ENCODE measurements at places on chromosomes 1 and 21.

GRCh38 chr1:160942926-160943325 lies 11.7 kb downstream of the ITLN2 start:
- DNase-seq, result no peak

DNA sequence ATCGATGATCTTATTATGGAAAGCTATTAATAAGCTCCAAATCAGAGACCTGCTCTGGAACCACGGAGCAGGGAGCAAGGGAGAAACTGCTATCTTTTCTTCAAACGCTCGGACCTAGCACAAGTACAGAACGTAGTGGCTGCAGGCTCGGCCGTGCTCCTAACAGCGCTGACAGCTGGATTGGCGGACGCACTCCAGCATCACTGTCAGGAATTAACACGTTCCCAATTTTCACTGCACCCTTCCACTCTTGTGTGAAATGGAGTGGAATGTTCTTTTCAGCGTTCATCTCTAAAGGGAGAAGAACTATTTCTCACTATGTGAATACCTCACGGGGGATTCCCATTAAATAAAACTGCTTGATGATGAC lies 106.9 kb downstream of the ZNF281 start:
- no peak for DNase-seq

- peak; percentile 20 for DNase-seq
Measured at GRCh38 chr21:29382030-29382654, 83.4 kb downstream of the BACH1 start.

DNA sequence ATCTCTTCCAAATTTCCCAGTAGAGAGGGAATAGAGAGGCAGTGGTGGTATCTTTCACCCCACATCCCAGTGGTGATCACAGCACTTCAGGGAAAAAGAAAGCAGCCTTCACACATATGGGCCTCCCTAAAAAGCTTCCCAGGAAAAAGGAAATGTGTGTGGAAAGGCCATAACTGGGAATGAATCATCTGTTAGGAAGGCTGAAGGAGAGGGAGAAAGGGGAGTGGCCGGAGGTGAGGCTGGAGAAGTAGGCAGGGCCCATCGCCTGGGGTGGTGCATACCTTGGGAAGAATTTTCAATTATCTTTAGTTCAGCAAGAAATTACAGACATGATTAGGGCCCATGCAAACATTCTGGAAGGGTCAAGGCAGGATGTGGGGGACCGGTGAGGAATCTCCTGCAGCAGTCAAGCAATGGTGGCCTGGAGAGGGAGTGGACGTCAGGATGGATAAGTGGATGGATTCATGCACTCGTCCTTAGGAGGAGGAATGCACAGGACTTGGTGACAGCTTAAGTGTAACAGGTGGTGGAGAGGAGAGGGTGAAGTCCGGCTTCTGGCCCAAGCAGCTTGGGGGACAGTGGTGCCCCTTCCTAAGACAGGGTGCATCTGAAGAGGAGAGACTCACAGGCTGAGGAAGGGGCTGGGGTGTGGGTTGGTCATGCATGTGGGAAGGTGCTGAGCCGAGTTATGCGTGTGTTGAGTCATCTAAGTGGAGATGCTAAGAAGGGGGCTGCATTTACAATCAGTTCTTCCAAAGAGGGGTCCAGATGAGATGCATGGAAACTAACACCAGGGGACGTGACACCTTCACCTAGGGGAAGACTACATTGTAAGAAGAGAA lies 17.9 kb downstream of the HIVEP3 start:
- peak; percentile 27 for DNase-seq

GRCh38 chr1:58156124-58156468 lies 390.4 kb downstream of the OMA1 start:
- no peak for DNase-seq

GRCh38 chr1:81129366-81129765 lies 671.4 kb upstream of the ADGRL2 start:
- no peak for DNase-seq

DNA sequence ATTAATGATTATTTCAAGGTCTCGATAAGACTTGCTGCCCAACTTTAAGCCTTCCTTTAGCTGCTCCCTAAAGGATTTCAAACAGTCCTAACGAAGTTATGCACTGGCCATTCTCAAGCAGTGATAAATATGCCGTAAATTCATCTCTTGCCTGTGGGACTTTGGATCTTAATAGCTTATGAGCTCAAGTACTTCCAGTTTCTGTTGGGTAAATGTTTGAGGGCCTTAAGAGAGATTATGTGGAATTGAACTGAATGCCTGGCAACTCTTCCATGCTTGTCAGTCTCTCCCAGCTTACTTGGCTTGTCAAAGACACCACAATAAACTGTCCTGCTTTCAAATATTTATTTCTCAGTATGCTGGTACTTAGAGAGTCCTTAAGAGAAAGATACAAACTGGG lies 3.5 kb upstream of the OR10J4 start:
- no peak for DNase-seq

- no peak for DNase-seq
Measured at GRCh38 chr21:35399706-35400105, 350.6 kb upstream of the RUNX1 start.

GRCh38 chr1:36099681-36100341 lies 11.1 kb downstream of the ADPRS start:
- no peak for DNase-seq

- DNase-seq, result peak; percentile 80
Measured at GRCh38 chr1:30522031-30523004, 201.1 kb downstream of the MATN1 start.

GRCh38 chr1:97567000-97567749 lies 353.7 kb downstream of the DPYD start:
- no peak for DNase-seq

- DNase-seq, result no peak
Measured at GRCh38 chr1:70143048-70143659, 62.2 kb downstream of the LRRC40 start.

DNA sequence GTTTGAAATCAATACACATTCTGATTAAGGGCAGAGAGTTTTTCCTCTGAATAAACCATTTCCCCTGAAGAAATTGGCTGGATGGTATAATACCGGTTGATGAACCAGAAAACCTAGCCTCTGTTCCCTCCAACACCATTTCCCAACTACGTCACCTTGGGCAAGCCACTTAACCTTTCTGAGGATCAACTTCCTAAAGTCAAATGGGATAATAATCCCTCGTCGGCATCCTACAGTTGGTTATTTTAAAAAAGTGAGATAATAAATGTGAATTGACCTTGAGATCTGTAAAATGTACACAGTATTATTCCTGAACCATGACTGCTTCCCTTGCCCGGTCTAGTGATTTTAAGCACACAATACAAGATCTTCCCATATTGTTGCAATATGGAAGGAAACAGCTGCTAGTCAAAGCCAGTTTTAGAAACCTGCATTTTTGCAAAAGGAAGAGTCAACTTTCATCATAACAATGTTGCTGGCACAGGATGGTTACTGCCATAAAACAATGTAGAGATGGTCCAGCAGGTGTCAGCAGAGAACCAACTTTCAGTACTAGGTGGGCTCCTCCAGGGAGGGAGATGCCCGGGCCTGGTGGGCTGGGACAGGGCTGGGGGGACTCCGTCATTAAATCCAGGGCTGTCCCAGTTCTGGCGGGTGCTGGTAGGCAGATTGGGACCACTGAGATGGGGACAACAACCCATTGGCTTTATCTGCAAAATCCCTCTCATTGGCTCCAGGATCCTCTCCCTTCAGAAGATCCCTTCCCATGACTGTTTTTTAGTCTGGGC lies 5.2 kb upstream of the HLX start:
- DNase-seq, result peak; percentile 9

GRCh38 chr1:66415866-66416265 lies 118.1 kb upstream of the SGIP1 start:
- DNase-seq, result no peak

DNA sequence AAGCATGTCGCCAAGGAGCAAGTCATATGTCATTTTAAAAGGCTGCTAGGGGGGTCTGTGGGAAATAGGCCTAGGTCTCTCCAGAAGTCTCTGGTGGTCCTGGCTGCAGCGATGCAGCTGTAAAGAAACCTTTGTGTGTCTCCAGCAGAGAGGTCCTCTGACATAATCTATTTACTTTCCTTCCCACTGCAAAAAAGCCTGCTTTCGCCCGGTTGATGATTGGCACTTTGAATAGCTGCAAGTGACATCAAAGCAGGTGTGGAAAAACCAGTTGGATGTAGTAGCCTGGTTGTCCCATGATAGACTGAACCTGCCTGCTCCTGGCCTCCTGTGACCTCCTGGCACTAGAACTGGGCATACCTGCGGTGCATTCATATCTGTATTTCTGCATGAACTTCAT lies 13.8 kb downstream of the RASSF5 start:
- DNase-seq, result no peak
